CD4-positive, alpha-beta T cell (primary cell): ENCODE measurements at places on chromosomes 13 and 19.
A peak's percentile ranks its signal among the peaks of the same experiment; 100 is the strongest.

DNA sequence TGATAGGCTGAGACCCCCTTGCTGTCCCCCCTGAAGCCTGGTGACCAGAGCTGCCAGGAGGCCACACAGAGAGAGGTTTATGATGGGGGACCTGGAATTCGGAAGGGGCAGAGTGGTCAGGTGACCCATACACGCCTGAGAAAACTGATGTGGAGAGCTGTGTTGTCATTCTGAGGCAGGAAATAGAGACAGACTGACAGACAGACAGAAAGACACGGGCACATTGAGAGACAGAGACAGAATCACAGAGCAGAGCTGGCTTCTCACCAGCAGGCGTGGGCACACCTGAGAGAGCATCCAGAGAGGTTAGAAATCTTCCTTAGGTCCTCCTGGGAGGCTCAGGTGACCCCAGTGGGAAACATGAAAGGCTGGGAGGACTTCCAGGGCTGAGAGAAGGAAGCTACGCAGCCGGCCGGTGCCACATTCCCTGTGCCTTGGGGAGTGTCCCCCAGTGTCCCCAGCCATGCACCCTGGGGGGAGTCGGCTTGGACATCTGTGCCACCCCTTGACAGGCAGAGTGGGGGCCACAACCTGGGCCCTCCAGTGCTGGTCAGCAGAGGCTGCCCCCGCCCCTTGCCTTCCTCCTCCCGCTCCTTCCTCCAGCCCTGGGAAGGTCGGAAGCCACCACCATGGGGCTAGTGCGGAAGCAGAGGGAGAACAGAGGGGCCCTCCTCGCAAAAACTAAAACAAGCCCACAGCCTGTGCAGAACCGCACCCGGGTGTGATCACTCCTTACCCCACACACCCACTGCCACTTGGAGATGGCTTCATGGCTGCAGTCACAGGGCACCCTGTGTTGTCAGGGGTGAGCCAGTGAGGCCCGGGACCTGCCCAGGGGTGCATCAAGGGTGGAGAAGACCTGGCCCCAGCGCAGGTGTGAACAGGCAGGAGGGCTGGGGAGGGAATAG, 2.2 kb downstream of the FFAR1 start:
- no peak for DNase-seq

DNA sequence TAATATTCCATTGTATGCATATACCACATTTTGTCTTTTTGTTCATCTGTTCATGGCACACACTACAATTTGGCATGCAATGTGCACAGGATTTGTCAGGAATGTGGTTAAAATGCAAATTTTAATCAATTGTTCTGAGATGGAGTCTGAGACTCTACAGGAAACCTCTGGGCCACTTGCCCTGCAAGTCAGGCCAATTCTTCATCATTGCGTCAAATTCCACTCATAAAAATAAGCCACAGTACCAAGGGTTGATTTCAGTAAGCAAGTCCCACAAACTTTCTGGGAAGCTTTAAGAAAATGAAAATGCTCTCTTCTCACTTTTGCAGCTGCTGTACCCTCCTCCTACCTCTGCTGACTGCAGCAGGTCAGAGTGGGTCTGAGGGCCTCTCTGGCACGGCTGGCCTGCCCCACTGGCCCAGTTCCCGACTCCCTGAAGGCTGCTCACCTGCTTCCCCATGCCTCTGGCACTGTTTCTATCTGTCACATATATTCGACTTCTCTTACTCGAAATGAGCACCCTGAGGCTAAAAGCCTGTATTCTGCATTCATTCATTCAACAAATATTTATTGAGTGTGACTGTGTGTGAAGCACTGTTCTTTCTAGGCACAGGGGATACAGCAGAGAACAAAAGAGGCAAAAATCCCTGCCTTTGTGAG, 83.8 kb upstream of the WASF3 start:
- DNase-seq = no peak

DNA sequence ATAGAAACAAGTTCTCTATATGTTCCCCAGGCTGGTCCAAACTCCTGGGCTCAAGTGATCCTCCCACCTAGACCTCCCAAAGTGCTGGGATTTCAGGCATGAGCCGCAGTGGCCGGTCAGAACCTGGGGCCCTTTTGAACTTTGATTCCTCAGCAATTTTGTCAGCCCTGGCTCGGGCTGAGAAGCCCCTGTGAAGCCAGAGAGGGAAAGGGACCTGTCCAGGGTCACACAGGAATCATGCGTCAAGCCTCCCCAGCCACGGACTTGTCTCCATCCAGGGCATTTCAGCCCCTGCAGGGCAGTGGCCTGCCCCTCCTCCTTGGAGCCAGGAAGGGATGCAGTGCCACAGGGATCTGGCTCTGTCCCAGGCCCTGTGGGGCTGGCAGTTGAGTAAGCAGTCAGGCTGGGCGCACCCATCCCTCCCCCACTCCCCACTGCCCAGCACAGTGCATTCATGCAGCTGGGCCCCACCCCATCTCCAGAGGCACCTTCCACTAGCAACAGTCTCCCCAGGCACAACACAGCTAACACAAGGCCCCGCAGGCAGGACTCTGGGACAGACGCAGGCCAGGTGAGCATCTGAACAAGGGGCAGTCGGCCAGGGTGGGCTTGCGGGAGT, at the start of gene CAPS:
CAPS (plus strand) TSS at position 516 of the 619 bp plus-strand sequence. CDS start 153 bp downstream, outside the sequence.
- no peak for DNase-seq

- DNase-seq = peak; percentile 72
These were observed at the start of gene MRI1 for GRCh38 chr19:13764101-13764807. TSS of gene MRI1 (plus strand) at chr19:13764522. CDS start at chr19:13764589, 67 bp downstream.

- no peak for DNase-seq
These were observed 1.8 kb upstream of the OXGR1 start for GRCh38 chr13:96996107-96996506.

DNA sequence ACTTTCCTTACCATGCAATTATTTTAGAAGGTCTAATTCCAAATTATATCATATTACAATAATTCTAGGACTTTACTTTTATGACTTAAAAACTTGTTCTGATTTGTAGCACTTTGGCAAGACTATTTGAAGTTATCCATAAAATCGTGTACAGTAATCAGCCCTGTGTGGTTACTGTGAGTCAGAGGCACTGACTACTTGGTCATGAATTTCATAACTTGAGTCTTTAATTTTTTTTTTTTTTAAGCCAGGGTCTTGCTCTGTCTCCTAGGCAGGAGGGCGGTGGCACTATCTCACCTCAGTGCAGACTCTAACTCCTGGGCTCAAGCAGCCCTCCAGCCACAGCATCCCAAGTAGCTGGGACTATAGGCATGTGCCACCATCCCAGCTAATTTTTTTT, 1319.2 kb upstream of the SLC10A2 start:
- DNase-seq = no peak

DNA sequence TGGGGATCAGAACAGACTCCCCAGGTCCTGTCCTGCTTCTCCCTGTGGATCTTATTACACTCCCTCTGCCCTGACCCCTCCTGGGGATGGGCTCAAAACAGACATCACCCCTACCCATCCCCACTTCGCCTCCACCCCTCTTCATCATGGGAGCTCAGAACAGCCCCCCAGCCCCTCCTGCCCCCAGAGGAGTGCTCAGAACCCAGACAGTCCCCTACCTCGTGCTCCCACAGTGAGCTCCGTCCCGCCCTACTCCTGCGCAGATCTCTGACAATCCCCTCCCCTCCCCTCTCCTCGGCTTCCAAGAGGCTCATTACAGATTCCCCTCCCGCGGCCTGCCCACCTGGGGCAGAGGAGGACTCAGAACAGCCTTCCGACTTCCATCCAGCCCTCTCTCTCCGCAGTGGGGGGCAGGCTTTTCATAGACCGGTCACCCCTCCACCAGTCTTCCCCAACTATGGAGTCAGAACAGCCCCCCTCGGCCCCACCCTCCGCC, 6.1 kb downstream of the NXNL1 start:
- no peak for DNase-seq

DNA sequence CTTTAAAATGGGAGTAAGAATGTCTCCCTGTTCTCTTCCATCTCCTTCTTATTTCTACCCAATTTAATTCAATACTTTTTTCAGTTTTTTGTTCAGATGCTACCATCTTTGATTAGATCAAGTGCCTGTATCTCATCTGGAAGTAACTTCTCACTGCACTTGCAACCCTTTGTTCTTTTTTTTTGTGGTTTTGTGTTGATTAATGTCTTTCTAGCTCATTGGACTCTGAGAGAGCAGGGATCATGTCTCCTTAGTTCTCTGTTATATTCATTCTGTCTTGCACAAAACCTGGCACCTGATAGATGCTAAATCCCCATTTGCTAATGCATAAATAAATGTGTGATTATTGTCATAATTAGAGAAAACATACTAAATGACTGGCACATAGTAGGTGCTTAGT, 834 bp upstream of the ITGBL1 start:
- no peak for DNase-seq

- no peak for DNase-seq
These were observed 295.6 kb downstream of the TBC1D4 start for GRCh38 chr13:75186379-75186778.

- DNase-seq = no peak
These were observed 23.1 kb downstream of the ZNF536 start for GRCh38 chr19:30395283-30395682.

GRCh38 chr19:33767898-33768413, 28.7 kb upstream of the KCTD15 start:
- no peak for DNase-seq

DNA sequence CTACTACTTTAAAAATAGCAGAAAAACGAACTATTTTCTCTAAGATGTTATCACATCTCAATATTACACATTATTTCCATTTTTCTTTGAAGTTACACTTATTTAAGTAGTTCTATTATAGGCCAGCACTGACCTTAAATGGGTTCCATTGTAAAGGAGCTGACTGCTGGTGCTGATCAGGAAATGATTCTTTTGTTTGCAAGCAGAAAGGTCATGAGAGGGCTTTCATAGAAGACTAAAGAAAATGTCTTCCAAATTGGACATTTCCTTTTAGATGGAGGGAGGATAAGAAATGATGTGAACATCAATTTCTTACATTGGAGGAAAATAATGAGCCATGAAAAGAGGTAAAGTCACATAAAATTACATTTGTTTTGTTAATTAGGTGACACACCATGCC, 96.2 kb downstream of the SUCLA2 start:
- no peak for DNase-seq
